Heart right ventricle (tissue), 16 donors: ENCODE measurements at places on chromosomes 2 and 18. TPM values are rescaled to one million over a fixed set of nuclear protein-coding genes. Genes with fewer than 3 reads are reported as not detected.

GRCh38 chr2:159982842-159983785 lies 79.3 kb downstream of the PLA2R1 start:
- no peak for DNase-seq

GRCh38 chr18:54734059-54734458 lies 94.2 kb upstream of the RAB27B start:
- DNase-seq = no peak

DNA sequence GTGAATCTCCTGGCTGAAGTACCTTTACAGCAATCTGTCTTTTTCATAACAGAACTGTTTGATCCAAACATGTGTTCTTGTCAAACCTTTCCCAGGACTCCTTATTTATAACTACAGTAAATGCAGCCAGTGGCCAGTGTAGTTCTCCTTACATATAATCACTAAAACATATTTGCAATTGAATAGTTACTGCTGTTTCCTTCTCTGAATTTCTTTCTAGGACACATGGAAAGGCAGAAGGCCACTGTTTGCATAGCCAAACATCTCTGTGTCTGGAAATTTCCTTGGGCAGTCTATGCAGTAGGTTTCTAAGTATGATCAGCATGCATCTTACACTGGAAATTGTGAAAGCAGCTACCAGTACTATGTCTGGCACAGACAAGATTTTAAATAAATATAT lies 57.4 kb upstream of the COL3A1 start:
- DNase-seq = no peak

DNA sequence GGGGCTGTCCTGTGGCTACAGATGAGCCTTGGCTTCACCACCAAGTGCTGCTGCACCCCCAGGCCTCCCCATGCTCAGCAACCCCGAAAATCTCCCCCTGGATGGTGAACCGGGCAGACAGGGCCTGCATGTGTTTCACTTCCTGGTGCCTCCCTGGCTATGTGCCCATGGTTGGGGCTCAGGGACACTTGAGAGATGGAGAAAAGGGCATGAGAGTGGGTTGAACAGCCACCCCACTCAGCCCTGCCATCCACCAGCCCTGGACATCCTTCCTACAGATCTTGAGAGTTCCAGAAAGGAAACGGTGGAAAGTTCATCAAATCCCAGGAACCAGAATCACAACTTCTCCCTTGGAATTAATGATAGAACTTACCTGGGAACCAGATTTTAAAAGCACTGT lies 74.7 kb upstream of the TEX51 start:
- DNase-seq = no peak

DNA sequence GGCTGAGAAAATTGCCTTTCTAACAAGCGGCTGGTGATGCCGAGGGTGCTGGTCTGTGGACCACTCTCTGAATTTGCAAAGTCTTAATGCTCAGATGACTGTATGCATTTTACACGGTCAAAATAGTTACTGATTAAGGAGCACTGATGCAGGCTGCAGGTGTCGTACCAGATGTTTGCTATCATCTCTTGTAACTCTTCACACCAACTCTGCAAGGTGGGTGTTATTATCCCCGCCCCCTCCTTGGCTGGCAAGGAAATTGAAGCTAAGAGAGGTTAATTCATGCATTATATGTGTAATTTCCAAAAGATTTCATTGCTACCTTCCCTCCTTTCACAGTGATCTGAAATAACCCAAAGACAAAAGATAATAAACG lies 13.0 kb upstream of the LBH start:
- DNase-seq = no peak

DNA sequence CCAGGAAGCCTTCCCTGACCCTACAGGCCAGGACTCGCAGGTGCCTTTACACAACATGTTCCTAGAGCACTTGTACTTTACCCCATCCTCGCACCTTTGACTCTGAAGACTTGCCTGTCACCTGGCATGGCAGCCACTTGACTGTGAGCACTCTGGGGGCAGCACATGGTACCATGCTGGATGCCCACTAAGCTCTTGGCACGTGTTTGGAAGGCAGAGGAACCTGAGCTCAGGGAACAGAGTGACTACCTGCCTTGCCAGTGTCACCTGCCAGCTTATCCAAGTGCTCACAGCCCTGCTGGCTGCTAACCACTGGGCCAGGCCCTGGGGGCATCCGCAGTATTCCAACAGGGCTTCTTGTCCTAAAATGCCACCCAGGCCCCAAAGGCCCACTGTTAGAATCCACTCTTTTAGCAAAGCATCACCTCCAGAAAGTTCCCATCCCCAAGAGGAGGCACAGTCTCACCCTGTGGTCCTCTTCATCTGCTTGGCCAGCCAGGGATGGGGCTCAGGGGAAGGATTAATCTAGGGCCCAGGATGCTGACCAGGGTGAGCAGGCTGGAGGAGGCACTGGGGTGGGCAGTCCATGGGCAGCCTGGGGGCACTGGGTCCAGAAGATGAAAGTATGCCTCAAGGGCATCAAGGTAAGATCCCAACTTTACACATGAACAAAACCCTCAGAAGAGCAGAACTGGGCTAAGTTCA lies 57.0 kb downstream of the ZBTB7C start:
- no peak for DNase-seq

SLC5A7 gene
- 0.11 TPM for total RNA-seq

UGT1A4 gene
- total RNA-seq = not detected

GRCh38 chr18:76458522-76459311 lies 36.3 kb downstream of the ZNF516 start:
- no peak for DNase-seq

- DNase-seq = no peak
Observed at GRCh38 chr2:28809927-28810326, 707 bp upstream of the SPDYA start.
